ENCODE measurements at places on chromosomes 12 and 14. TPM values are rescaled to one million over a fixed set of nuclear protein-coding genes. Genes with fewer than 3 reads are reported as not detected.

AKAP6 gene
- 1.5 TPM for polyA plus RNA-seq

FOXN4 gene
- polyA plus RNA-seq, result 0.04 TPM

CNTN1 gene
- polyA plus RNA-seq, result 0.47 TPM

SMIM41 gene
- 7.6 TPM for polyA plus RNA-seq

AICDA gene
- 0.10 TPM for polyA plus RNA-seq

DNA sequence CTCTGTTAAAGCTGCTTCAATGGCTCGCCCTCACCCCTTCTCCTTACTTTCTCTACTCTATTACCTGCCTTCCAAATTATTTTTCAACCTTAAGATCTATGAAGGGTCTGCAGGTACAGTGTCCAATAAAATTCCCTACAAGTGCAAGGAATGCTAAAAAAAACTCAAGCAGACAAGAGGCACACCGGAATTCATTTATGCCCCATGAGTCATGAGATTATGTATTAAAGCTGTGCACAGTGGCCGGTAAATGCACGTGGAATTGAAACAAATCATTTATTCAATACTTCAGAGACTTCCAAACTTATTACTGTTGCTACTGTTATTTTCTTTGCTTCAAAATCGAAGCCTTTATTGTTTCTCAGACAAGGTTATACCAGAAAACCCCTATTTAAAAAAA lies 68.4 kb downstream of the ST8SIA1 start:
- no peak for DNase-seq

DNA sequence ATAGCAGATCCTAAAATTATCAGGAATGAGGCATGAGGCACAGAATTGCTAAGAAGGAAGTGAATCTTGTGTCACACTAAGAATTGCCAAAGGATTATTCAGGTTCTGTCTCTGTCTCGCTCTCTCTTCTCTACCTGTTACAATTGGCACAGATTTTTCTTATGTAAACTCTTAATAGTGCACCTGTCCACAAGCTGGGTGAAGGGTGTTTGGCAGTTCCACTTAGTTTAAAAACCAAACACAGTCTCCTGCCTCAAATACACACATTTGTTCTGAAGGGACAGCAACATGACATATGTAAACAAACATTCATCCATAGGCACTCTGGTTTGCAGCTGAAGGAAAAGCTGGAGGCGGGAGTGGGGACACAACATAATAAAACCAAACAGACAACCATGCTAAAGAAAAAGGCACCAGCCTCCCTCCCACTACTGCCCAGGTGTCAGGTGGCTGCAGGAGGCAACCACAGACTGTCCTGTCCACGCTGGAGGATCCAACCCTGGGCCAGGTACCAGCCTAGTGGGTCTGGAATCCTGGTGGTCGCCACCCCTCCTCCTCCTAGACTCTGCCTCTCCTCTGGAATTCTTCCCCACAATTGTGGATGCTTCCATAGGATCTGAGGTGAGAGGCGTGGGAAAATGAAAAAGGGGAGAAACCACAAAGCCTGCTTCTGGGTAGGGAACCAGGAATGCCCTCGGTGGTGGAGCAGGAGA lies 81.2 kb downstream of the TMEM260 start:
- DNase-seq, result peak; percentile 0

GRCh38 chr12:89918172-89918846 lies 209.7 kb upstream of the ATP2B1 start:
- no peak for DNase-seq

GRCh38 chr12:53798575-53798974 lies 46.8 kb upstream of the CISTR start:
- DNase-seq, result no peak

DNA sequence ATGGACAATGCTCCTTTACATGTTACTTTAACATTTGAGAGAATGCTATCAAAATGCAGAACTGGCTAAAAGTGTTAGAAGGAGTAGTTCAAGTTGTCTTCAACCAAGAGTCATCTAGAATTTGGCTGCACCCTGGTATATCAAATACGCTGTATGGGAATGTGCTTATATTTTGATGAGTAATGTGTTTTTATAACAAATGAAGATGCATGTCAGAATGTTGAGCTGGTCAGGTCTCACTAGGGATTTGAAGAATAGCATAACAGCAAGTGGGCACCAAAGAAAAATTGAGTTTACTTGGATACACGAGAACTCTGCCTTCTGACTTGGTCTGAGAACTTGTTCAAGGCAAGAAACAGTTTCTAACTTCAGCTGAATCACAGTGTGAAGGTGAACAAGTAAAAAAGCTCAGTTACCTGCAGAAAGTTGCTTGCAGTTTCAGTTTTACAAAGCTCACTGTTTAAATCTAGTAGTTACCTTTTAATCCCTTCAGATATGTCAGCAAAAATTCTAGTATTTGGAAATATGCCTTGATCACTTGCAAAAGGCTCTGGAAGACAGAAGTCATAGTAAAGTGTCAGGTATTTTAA lies 82.3 kb downstream of the PDE3A start:
- no peak for DNase-seq

DNA sequence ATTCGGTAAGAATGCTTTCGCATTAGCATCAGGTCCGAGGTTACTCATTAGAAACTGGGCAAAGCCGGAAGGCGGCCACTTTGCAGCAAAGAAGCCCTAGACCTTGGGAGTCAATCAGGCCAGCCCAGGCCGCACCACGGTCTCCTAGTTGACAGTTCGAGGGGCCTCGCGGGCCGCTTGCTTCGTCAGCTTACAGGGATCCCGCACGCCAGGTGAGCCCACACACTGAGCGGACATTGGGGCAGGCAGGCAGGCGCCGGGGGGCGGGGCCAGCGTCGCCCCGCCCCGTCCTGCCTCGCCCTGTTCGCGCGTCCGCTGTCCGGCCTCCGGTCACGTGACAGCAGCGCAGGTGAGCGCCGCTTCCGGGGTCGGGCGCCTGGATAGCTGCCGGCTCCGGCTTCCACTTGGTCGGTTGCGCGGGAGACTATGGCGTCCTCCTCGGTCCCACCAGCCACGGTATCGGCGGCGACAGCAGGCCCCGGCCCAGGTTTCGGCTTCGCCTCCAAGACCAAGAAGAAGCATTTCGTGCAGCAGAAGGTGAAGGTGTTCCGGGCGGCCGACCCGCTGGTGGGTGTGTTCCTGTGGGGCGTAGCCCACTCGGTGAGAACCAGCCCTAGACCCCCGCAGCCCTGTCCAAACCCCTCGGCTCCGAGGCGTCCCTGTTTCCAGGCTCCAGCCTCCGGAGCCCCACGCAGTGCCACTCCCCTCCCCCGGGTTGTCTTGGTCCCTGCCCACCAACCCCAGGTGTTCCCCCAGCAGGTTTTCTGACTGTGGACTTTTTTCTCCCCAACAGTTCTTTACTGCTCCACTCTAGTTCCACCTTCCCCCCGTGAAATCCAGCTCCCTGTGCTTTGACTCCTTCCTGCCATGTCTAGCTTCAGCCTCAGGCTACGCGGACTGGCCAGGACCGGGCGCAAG lies at the start of gene PIP4K2C:
Gene PIP4K2C (plus strand): TSS at position 329 of the 918 bp plus-strand sequence. CDS start 98 bp downstream, at position 427.
- DNase-seq, result peak; percentile 81

DNA sequence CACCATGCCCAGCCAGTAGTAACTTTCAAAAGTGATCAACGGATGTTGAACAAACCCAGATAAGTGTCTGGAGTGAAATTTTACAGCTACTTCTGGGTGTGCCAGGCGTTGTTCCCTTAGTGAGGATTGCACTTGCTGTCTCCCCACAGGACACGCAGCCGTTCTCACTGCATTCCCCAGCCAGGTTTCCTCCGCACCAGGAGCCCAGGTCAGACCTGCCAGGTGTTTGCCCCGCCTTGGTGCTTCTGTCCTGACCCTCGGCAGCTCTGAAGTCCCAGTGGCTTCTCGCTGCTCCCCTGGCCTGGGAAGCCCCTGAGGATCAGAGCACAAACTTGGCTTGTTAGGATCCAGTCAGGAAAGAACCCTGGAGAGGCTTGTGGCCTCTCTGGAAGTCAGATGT lies 36.2 kb downstream of the MMAB start:
- DNase-seq, result no peak

DNA sequence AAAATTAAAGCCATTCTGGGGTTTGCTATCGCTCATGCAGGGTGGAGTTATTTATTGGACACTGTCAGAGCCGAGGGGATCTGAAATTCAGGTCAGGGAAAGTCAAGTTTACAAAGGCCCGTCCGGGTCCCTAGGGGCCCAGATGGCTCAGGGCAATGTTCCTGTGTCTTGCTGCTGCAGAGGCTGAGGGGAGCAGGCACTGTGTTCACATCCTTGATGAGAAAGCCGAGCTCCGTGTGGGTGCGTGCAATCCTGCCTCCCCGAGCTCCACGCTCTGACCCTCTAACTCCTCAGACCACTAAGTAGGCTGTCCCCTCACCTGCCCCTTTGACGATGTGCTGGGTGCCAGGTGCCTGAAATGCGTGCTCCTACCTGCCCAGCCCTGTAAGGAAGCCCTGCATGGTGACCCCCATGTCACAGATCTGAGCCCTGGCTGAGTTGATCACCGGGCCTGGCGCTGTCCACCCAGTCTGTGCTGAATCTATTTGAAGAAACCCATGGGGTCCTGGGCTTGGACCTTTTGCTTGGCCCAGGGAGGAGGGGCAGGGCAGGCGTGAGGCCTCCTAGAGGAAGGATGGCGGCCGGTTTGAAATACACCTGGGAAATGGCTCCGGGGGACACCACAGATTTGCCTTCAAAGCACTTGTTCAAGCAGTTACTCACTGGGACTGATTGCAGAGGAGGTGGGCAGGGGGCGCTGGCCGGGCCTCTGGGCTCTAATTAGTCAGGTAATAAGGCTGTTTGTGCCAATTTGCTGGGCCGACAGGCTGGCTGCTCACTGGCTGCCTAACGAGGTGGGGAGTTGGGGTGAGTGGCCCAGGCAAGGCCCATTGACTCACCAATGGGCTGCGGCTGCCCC lies 204.3 kb downstream of the KIF26A start:
- DNase-seq, result no peak

DNA sequence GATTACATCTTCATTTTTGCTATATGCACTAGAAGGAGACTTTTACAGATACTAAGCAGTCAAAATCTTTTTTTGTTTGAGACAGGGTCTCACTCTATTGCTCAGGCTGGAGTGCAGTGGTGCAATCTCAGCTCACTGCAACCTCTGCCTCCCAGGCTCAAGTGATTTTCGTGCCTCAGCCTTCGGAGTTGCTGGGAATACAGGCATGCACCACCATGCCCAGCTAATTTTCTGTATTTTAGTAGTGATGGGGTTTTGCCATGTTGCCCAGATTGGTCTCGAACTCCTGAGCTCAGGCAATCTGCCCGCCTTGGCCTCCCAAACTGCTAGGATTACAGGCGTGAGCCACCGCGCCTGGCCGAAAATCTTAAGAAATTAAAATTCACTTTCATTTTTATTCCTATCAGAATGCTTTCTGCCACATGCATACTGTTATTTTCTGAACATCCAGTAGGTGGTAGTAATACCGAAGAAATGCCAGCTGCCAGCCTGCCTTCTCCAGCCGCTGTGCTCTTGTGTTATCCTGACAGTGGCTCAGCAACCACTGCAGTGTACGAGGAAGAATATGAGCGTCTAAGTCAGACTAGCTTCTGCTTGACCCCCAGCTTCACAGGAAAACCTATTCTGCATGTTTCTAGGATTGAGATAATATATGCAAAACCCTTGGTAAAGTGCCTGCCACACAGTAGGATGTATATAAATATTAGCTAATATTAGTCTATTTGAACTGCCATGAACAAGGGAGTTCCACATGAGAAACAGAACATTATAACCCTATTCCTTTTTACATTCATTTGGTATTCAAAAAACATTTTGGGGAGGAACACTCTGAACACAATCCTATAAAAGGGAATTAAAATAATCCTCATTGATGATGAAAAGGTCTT lies 54.2 kb downstream of the RPAP3 start:
- peak; percentile 74 for DNase-seq

DNA sequence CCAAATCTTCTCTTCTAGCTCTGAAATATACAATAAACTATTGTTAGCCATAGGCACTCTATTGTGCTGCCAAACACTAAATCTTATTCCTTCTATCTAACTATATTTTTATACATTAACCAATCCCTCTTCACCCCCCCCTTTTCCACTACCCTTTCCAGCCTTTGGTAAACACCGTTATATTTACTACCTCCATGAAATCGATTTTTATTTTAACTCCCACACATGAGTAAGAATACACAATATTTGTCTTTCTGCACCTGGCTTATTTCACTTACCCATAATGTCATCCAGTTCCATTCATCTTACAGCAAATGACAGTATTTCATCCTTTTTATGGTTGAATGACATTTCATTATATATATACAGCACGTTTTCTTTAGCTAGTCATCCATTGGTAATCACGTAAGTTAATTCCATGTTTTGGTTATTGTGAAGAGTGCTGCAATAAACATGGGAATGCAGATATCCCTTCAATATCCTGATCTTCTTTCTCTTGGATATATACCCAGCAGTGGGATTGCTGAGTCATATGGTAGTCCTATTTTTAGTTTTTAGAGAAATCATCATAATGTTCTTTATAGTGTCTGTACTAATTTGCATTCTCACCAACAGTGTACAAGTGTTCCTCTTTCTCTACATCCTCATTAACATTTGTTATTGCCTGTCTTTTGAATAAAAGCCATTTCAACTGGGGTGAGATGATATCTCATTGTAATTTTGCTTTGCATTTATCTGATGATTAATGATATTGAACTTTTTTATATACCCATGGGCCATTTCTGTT lies 34.2 kb upstream of the PLBD1 start:
- no peak for DNase-seq

GRCh38 chr12:82696543-82696942 lies 9.8 kb downstream of the TMTC2 start:
- DNase-seq, result no peak

GRCh38 chr12:68403296-68403695 lies 71.1 kb upstream of the MDM1 start:
- no peak for DNase-seq

- no peak for DNase-seq
These were observed 15.4 kb upstream of the SCAF11 start for GRCh38 chr12:46005823-46006222.

- DNase-seq, result peak; percentile 84
These were observed 133.6 kb upstream of the NCOR2 start for GRCh38 chr12:124700810-124701592.

DNA sequence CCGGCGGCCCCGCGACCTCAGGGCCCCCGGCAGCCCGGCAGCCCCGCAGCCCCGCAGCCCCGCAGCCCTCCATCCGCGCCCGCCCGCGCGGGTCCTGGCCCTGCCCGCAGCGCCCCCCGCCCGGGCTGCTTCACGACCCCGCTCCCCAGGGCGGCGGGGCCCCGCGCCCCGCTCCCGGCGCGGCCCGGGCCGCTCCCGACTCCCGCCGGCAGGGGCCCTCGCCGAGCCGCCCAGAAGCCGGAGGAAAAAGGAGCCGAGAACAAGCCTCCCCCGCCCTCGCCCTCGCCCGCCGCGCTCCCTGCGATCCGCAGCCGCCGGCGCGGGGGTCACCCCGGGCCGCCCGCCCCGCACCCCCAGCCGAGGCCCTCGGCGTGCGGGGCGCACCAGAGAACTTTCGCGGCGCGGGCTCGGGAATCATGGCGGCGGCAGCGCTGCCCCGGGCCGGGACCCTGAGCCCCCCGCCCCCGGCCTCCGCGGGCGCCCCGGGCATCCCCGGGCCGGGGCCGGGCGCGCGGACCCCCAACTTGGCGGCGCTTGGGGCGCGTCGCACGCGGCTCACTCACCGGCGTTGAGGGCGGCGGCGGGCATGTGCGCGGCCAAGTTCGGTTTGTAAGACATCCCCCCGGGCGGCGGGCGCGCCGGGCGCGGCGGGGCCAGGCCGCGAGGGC lies 521 bp downstream of the CDK2AP1 start:
- peak; percentile 75 for DNase-seq

GRCh38 chr12:40254455-40255085 lies 29.8 kb downstream of the LRRK2 start:
- no peak for DNase-seq
